ENCODE measurements at places on chromosomes 1 and 21.
A peak's percentile ranks its signal among the peaks of the same experiment; 100 is the strongest.

- DNase-seq = peak; percentile 68
These were observed 130.2 kb downstream of the IFI44 start for GRCh38 chr1:78779831-78780230.

DNA sequence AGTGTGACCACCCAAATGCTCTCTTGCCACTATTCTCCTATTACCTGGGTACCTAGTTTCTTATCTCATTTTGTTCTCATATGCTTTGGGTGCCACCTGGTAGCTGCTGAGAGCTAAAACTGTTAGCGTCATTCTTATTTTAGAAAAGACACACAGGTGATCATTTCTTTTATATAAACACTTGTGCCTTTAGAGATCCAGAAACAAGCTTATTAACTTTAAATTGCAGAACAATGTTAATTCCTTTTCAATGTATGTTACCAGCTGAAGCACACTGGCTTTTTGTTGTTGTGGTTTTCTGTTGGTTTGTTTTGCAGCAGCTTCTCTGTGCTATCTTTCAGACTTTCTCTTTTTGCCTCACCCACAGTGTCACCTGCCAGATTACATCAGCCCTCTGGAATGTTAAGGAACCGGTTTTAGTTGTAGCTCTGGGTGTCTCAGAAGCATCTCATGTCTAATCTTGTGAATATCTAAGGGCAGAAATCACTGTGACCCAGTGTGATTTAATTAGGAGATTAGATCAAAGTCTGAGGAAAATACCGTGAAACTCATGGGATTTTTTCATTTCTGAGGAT, 43.4 kb upstream of the SLC19A2 start:
- DNase-seq = no peak

DNA sequence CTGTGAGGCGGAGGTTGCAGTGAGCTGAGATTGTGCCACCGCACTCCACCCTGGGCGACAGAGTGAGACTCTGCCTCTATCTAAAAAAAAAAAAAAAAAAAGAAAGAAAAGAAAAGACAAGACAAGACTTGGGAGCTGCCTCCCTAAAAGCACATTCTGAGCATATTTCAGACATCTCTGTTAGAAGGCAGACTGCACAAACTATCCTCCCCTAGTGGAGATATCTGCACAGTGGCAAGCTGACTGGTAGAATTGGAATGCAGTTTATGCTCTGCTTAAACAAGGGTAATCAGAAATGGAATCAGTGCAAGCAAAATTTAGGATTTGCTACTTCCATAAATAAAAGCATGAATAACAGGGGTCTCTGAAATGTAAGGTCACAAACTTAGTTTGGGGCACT, 31.8 kb downstream of the GNG4 start:
- DNase-seq = peak; percentile 86

DNA sequence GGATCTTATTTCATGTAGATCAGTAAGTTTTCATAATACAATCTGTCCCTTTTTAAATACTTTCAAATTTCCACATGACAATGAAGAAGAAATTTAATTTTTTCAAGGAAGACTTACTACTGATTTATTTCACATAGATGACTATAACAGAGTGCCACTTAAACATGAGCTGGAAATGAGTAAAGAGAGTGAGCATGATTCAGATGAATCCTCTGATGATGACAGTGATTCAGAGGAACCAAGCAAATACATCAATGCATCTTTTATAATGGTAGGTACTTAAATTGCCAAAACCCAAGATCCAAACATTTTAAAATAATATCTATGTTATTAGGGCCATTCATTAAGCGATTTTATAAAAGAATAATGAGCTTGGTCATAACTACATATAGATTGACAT, 110.4 kb downstream of the PTPRC start:
- no peak for DNase-seq

Measured in fibroblast of skin of scalp (primary cell).